ENCODE measurements at places on chromosomes 11 and 22. TPM values are rescaled to one million over a fixed set of nuclear protein-coding genes. Genes with fewer than 3 reads are reported as not detected.

The NLRP10 gene
- total RNA-seq, result not detected

The HPX gene
- 0.44 TPM for total RNA-seq

The IFITM5 gene
- total RNA-seq, result not detected

The MUC5B gene
- total RNA-seq, result 3.7 TPM

The ELF5 gene
- total RNA-seq, result not detected

The TEF gene
- 0.78 TPM for total RNA-seq

The DDI1 gene
- not detected for total RNA-seq

The RPL3 gene
- total RNA-seq, result 1,696 TPM

The MPEG1 gene
- not detected for total RNA-seq

The CCDC73 gene
- total RNA-seq, result 0.06 TPM

The BARX2 gene
- total RNA-seq, result not detected

The MS4A4A gene
- total RNA-seq, result not detected

The ZNF214 gene
- 1.9 TPM for total RNA-seq

The BAIAP2L2 gene
- total RNA-seq, result 4.3 TPM

The TREH gene
- total RNA-seq, result not detected

The QSER1 gene
- total RNA-seq, result 24.7 TPM

The RAB3IL1 gene
- total RNA-seq, result 13.9 TPM

The C1QTNF5 gene
- not detected for total RNA-seq

The KRTAP5-7 gene
- total RNA-seq, result not detected

The SOX6 gene
- not detected for total RNA-seq

The OR51B2 gene
- total RNA-seq, result not detected

The APOBEC3G gene
- 0.08 TPM for total RNA-seq

The EXT2 gene
- total RNA-seq, result 65.0 TPM

The DDX6 gene
- 32.4 TPM for total RNA-seq

The RAB38 gene
- total RNA-seq, result 1.0 TPM

The YAP1 gene
- 57.9 TPM for total RNA-seq

The RTN4R gene
- total RNA-seq, result 9.3 TPM

The MAP6 gene
- 1.4 TPM for total RNA-seq

The ANO9 gene
- total RNA-seq, result 1.1 TPM

The RNF215 gene
- 19.7 TPM for total RNA-seq

The CHRDL2 gene
- 5.0 TPM for total RNA-seq

The DLG2 gene
- total RNA-seq, result 0.20 TPM

The HTATIP2 gene
- total RNA-seq, result 188 TPM

The CKAP5 gene
- 63.0 TPM for total RNA-seq

The MAFF gene
- 13.1 TPM for total RNA-seq

The GRM5 gene
- total RNA-seq, result not detected

The MLC1 gene
- not detected for total RNA-seq

The CALCA gene
- not detected for total RNA-seq

The MMP3 gene
- total RNA-seq, result 0.08 TPM

The C11orf65 gene
- 0.38 TPM for total RNA-seq

The LRRC10B gene
- 0.10 TPM for total RNA-seq

The BTBD18 gene
- not detected for total RNA-seq

The PIWIL4 gene
- 0.44 TPM for total RNA-seq

The ST14 gene
- 0.09 TPM for total RNA-seq

The GP1BB gene
- total RNA-seq, result 0.73 TPM

The UBQLN3 gene
- total RNA-seq, result not detected

The TM7SF2 gene
- 5.6 TPM for total RNA-seq

The CHADL gene
- not detected for total RNA-seq

The GDPD4 gene
- total RNA-seq, result not detected

The DKK3 gene
- 14.5 TPM for total RNA-seq

The TSKU gene
- total RNA-seq, result 215 TPM

The IGSF9B gene
- total RNA-seq, result 1.3 TPM

The SLC22A25 gene
- total RNA-seq, result not detected

The KCNC1 gene
- total RNA-seq, result 0.06 TPM

The SYCE3 gene
- total RNA-seq, result 0.34 TPM

The CNIH2 gene
- 1.1 TPM for total RNA-seq

Measured in A549 treated with DMSO at 1 μM for 4 hours (cell line).